ENCODE measurements at places on chromosomes 1 and 21. TPM values are rescaled to one million over a fixed set of nuclear protein-coding genes. Genes with fewer than 3 reads are reported as not detected.

GRCh38 chr21:26397545-26397944 is 175.5 kb downstream of the CYYR1 start:
- DNase-seq = no peak

DNA sequence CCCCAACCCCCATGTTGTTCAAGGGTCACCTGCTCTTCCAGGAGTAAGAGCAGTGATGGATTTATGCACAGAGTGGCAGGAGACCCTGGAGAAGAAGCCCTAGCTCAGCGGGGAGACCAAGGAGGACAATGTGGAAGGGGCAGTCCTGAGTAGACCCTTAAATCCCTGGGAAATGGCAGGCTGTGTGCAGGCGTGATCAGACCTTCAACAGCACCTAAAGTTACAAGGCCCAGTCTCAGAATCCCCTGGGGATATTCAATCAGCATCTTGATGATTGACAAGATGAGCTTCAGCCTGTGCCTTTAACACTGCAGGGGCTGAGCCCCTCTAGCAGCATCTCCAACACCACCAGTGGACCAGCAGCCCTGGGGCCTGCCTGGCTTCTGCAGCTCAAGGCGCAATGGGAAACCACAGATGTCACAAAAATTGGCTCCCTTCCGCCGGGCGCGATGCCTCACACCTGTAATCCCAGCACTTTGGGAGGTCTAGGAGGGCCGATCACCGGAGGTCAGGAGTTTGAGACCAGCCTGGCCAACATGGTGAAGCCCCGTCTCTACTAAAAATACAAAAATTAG is 60.4 kb downstream of the IRF2BP2 start:
- DNase-seq = no peak

GRCh38 chr1:63799307-63799706 is 25.5 kb downstream of the ROR1 start:
- DNase-seq = no peak

YTHDF2 gene
- total RNA-seq = 80.1 TPM
